T-helper 2 cell (primary cell): ENCODE measurements at places on chromosomes 1 and 21.

GRCh38 chr1:156741481-156741983, 644 bp upstream of the MRPL24 start:
- DNase-seq: no peak

- DNase-seq: no peak
These were observed 30.4 kb upstream of the TMEM61 start for GRCh38 chr1:54950006-54950368.

- no peak for DNase-seq
These were observed 11.5 kb downstream of the TRIM33 start for GRCh38 chr1:114499478-114499877.

DNA sequence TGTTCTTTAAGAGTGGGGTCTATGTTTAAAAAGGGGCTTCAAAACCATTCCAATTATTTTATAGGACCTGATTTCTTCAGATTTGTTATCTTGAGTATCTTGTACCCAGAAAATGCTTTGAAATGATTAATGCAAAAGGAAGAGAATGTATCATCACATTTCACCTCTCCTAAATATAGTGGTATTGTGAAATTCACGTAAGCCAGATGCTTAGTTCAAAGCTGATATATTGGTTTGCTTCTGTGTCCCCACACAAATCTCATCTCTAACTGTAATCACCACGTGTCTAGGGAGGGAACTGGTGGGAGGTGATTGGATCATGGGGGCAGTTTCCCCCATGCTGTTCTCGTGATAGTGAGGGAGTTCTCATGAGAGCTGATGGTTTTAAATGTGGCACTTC, 8.5 kb downstream of the SOAT1 start:
- no peak for DNase-seq

- peak; percentile 55 for DNase-seq
These were observed 229.7 kb upstream of the TMEM51 start for GRCh38 chr1:14923727-14924452.

- DNase-seq: no peak
These were observed 26.1 kb downstream of the CD244 start for GRCh38 chr1:160836561-160836960.

DNA sequence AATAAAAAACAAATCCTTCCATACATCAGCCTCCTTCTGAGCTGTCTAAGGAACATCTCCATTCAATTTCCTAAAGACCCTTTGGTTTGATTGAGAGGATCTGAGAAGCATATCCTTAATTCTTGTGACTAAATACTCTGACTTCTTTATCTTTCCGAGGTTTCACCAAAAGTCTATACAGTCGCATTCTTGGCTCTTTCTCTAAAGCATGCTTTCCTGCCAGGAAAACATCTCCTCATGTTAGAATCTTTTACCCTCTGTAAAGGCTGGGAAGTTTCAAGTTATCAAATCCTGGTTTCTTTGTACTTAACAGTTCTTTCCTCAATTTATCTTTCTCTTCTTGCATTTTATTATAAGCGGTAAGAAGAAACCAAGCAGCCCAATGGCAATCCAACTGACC, 630.4 kb downstream of the PTPRC start:
- no peak for DNase-seq

- DNase-seq: peak; percentile 8
These were observed 991 bp downstream of the PRMT6 start for GRCh38 chr1:107057197-107058133.

DNA sequence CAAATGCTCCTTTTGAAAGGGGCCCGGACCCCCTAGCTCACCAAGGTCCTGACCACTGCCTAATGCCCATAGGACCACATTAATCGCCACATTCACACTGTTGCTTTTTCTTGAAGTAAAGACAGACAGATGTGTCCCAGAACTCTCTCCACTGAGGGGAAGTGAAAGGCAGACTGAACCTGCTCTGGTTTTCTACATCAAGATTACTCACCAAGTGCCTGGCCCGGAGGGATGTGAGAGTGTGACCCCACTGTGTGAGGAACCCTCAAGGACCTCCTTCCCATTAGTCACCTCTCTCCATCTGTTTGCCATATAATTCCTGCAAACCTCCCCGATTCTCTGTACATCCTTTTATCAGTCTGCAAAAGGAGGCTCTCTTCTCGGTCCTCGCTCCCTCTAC, 381.5 kb downstream of the OMA1 start:
- no peak for DNase-seq

- DNase-seq: no peak
These were observed 11.1 kb downstream of the CERS2 start for GRCh38 chr1:150963321-150964163.

DNA sequence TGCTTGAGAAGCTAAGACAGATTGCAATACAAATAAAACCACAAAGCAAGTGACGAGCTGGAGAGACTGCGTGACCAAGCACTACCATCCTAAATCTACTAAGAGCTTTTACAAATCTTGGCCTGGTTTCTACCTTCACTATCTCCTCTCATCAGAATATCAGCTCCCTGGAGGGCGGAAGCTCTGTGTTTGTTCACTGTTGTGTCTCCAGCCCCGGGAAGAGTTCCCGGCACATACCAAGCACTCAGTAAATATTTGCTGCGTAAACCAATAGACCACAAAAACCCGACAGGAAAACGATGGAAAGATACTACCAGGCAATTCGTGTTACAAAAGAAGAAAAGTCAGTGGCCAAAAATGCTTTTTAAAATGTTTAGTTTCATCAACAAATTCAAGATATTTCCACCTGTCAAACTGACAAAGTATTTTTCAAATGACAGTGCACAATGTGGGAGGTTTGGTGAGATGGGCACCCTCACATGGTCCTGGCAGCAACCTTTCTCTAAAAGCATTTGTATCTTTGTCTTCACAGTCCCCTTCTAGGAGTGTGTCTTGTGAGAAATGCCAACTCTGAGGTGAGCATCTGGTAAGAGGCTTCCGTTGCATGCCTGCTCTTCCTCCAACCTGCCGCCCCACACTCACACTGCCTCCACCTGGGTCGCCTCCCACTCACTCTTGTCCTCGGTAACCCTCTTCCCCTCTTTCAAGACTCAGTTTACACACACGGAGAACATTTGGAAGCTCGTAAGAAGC, 34.7 kb downstream of the SLC1A7 start:
- DNase-seq: no peak

GRCh38 chr1:93435443-93435842, 12.5 kb upstream of the FNBP1L start:
- DNase-seq: no peak

DNA sequence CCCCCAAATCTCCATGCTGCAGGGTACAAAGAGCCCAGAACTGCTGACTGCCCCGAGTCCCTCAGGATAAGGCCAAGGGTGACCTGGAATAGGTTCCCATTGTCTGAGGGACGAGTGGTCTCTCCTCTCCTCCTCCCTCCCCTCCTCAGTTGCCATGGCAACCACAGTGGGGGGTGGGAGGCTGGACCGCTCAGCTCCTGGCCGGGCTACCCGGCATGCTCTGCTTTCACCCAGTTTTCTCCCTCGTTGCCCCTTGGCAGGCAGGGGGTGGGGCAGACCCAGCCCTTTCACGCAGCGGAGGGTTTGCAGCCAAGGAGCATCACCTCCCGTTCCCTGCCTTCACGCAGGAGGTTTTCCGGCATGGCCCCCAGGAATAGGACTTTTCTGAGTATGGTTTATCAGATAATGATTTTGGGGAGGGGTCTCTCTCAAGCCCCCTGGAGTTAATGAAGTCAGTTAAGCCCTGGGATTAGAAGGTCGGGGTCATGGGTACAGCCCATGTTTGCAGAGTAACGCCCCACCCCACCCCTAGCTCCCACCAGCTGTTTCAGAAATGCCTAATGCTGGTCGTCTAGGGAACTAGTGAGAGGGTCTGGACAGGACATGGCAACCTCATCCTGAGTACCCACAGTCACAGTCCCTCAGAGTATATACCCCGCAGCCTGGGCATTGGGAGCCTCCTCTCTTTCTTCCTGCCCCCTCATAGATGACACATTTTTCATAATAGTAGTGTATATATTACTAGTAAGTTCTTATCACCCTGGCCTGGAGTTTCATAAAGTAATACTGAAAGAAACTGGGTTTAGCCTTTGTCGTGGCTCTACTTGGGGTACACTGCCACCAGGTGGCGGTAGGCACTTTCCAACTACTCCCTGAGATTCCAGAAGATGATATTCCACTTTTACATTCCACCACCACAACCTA, 20.7 kb downstream of the C1QB start:
- DNase-seq: no peak

DNA sequence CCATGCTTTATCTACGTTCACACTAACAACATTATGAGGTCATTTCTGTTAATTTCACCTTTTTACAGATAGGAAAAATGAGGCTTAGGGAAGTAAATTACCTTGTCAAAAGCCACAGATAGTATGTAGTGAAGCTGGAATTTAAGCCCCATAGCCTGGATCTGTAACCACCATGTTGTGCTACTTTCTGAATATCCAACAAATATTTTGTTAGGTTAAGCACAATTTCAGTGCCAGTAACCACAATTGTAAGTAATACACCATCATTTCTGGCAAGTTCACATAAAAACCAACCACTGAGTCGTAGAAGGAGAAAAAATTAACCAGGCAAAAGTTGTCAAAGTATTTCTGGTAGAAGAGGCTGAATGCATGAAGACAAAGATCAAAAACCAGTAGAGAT, 593.1 kb upstream of the CAMK1G start:
- no peak for DNase-seq

DNA sequence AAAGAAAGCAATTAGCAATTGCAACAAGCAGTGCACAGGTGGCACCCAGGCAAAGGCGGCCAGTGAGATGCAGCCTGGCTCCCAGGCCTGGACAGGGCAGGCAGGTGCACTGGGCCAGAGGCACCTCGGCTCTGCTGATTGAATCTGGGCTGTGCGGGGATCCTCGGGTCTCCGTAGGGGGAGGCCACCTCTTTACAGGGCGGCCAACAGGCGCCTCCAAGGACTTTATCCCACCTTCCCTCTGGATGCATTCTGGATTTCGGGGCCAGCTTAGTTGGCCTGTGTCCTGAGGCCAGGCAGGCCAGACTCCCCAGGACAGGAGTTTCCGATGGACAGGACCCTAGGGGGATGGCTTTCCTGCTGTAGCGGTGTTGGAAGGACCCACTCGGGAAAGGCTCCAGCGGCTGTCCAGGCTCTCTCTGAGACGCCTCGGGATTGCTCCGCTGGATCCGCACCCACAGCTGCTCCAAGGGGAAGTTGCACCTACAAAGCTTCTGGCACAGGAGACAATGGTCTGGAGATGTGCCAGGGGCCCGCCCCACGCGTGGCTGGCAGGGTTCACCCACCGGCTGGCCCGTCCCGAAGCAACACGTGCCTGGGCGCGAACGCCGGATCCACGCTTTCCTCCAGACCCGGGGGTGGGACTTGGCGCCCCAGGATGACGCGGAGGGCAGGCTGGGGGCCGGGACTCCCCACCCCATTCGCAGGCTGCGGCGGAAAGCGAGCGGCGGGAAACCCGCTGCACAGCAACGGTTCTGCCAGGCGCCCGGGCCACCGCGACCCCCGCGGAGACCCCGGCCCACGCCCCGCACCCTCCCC, 810 bp downstream of the SLC19A1 start:
- peak; percentile 64 for DNase-seq

- peak; percentile 74 for DNase-seq
These were observed 2.1 kb downstream of the CDC7 start for GRCh38 chr1:91502672-91503184.

- DNase-seq: no peak
These were observed 1.5 kb upstream of the ETS2 start for GRCh38 chr21:38804030-38804788.

- no peak for DNase-seq
These were observed 587.7 kb downstream of the PTPRU start for GRCh38 chr1:29824025-29824424.

DNA sequence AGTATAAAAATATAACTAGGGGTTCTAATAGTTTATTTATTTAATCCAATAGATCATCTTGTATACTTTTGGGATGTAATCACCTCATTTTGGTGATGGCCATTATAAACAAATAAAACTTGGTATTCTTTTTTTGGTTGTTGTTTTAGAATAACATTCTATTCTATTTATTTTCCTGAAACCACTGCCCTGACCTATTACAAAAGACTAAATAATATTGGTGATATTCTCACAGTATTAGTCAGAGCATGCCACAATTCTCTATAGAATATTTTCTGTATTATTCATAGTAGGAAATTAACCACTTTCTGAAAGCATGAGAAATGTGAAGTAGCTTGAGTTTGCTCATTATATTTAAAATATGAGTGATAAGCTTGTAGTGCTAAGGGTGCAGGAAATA, 54.1 kb upstream of the LRRC7 start:
- no peak for DNase-seq

DNA sequence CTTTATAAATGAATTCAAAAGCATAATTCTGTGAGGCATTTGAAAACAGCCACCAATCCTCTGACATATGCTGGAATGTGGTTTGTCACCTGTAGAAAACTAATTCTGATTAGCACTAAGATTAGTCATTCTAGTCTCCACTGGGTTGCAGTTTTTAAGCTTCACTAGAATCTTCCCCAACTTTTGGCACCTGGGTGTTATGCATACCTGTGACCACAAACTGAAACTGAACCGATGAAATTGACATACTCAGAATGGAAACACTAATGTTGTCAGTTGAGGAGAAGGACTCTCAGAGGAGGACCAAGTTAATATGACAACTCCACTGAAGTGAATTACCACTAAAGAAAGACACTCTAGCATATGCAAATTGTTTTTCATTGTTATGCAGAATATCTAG, 285.8 kb upstream of the NEGR1 start:
- DNase-seq: peak; percentile 1

DNA sequence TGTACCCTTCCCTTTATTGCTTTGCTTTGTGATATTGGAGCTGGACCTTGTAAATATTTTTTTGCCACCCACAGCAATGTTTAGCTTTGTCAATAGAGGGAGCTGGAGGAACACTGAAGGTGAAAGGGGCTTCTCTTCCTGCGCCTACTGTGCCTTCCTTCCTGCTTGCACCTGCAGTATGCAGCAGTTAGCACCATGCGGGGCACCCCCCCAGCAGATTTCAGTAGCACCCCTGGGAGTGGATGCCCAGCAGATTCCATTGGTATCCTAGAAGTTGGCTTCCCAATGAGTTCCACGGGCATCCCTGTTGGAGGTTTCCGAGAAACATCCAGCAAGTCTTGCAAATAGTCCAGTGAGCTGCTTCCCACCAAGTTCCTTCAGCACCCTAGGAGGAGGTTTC, 25.6 kb downstream of the S100A10 start:
- DNase-seq: no peak

DNA sequence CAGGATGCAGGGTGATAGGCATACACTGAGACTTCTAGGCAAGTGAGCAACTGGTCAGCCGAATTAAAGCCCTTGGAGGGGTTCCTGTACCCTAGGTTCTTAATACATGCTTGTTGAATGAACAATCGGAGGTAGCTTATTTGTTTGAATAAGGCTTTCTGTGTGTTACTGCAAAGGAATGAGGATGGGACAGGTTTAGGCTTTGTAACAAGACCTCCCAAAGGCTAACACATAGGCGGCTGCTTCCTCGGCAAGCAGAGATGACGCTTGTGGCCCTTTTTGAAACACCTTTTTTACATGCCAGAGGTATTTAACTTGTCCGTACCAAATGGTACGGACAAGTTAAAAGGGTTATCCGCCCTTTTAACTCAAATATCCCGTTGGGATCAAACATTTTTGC, 511.6 kb downstream of the KIF26B start:
- DNase-seq: no peak

DNA sequence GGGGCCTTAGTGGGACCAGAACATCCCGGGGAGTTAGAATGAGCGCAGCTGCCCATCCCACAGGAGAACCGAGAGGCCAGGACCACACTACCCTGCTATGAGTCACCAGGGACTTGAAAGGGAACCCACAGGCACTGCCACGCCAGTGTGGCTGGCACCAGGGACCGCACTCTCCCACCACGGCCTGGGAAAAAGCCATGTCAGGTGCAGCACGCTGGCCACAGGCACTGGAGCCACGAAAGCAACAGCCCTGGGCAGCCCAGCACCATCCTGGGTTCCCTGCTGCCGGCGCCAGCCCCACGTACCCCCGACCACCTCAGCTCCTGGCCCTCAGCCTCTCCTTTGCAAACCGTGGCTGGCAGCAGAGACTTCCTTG, 14.1 kb upstream of the TMEM240 start:
- no peak for DNase-seq
